ENCODE measurements at places on chromosomes 6 and 20.

- no peak for DNase-seq
Observed at GRCh38 chr6:157401734-157402338, 20.8 kb downstream of the ZDHHC14 start.

DNA sequence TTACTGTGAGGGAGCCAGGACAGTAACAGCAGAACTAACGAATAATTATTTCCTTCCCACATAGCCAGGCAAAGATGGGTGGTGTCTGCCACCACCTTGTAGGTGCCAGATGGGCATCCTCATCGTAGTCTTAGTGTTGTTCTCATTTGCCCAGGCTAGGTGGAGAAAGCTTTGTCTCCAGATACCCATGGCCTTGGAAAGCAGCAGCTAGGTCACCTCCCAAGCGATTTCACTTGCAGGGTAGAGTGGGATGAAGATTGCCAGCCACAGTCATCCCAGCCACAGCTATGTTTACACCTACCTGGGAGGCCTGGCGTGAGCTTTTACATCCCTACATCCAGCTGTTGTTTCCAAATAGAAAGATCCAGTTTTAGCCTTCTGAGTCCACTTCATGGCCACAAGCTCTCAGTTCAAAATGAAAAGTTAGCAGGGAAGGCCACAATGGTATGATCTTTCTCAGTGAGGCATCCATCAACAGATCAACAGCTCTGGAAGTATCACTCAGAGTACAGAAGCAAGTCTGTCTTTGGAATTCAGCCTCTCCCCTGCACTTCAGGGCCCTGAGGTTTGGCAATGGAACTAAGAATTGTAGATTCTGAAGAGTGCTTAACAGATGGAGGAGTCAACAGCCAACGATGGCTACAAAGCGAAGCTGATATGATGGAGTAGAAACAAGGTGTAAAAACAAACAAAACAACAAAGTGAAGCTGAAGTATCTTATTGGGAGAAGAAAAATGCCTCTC lies 11.0 kb upstream of the SNRPC start:
- no peak for DNase-seq

GRCh38 chr6:139713900-139714506 lies 339.6 kb upstream of the CITED2 start:
- no peak for DNase-seq

DNA sequence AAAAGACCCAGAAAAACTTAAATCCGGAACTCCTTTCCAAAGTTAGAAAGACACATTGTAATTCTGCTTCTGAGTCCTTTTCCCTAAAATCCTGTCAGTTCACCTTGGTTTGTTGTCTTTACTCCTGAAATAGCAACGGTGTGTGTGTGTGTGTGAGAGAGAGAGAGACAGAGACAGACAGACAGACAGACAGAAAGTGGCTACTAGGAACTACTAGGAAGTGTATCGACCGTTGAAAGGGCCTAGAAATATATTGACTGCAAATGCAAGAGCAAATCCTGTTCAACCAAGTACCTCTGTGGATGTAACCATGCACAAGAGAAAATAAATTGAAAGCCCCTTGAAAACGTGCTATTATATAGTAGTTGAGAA lies 100.0 kb upstream of the MLIP start:
- DNase-seq, result no peak

- no peak for DNase-seq
Observed at GRCh38 chr20:41507851-41508250, 110.3 kb downstream of the CHD6 start.

GRCh38 chr20:20331156-20331555 lies 36.7 kb upstream of the INSM1 start:
- DNase-seq, result no peak

GRCh38 chr6:143964674-143965081 lies 43.4 kb downstream of the PLAGL1 start:
- no peak for DNase-seq

GRCh38 chr20:14093652-14094051 lies 98.3 kb downstream of the MACROD2 start:
- DNase-seq, result no peak

DNA sequence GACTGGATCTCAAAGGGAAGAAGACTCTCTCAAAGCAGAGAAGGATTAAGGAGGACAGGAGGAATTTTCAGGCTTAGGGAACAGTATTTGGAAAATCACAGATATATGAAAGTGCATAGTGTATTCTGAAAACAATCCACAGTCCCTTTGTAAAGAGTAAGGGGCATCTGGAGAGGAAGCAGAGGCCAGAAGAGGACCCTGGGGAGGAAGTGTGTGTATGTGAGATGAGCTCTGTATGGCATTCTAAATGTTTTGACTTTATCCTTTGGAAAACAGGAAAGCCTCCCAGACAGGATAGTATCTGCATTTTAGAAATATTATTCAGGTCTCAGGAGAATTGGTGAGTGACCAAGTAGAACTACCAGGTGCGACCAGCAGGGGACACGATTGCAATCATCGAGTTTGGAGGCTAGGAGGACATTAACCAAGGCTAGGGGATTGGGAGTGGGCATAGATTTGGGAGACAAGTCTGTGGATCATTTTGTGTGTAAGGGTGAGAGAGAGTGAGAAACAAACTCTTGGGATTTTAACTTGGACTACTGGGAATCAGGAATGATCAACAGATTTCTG lies 38.3 kb upstream of the FAM184A start:
- DNase-seq, result no peak

GRCh38 chr6:165701005-165701404 lies 38.0 kb upstream of the PDE10A start:
- DNase-seq, result no peak

DNA sequence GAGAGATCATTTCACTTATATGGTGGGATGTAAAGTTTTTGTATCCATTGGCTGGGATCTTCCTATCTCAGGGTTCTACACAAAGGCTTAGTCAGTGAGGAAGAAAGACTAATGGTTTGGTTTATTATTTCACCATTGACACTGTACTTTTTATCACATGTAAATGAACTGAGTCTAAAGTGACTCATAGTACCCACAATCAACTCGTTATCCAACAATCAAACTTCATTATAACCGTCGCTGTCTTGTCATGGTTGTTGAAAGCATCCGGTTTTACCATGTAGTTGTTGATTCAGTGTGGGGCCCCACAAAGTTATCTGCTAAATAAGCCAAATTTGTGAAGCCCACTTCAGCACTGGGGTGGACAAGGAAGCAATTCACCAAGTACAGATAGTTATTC lies 55.8 kb upstream of the MTRF1L start:
- no peak for DNase-seq

DNA sequence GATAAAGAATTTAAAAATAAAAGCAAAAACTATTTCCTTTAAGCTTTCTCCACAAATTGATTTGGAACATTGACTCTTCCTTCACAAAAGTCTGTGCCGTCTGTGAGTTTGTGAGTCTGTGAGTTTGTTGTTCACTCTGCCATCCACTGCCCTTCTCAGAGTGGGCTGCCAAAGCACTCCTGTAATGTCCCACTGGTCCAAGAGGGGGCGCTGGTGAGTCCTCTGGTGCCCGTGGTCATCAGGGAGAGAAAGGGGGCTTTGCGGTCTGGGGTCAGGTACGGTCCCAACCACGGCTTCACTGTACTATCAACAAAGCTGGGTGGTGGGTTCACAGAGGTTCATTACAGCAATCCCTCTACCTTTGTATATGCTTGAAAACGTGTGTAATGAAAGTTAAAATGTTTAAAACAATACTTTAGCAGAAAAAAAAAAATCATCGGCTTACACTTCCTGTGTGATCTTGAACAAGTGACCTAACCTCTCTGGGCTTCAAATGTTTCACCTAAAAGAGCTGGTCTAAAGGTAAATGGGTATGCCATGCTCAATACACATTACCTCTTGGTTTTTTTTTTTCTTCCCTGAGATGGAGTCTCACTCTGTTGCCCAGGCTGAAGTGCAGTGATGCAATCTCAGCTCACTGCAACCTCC lies 5.6 kb upstream of the ANKRD60 start:
- DNase-seq, result no peak

- no peak for DNase-seq
Observed at GRCh38 chr20:46695892-46696291, 6.6 kb upstream of the TP53RK start.

- DNase-seq, result no peak
Observed at GRCh38 chr6:29750709-29751108, 27.5 kb downstream of the HLA-F start.

GRCh38 chr6:28537509-28538140 lies 11.9 kb downstream of the GPX5 start:
- DNase-seq, result peak; percentile 23

DNA sequence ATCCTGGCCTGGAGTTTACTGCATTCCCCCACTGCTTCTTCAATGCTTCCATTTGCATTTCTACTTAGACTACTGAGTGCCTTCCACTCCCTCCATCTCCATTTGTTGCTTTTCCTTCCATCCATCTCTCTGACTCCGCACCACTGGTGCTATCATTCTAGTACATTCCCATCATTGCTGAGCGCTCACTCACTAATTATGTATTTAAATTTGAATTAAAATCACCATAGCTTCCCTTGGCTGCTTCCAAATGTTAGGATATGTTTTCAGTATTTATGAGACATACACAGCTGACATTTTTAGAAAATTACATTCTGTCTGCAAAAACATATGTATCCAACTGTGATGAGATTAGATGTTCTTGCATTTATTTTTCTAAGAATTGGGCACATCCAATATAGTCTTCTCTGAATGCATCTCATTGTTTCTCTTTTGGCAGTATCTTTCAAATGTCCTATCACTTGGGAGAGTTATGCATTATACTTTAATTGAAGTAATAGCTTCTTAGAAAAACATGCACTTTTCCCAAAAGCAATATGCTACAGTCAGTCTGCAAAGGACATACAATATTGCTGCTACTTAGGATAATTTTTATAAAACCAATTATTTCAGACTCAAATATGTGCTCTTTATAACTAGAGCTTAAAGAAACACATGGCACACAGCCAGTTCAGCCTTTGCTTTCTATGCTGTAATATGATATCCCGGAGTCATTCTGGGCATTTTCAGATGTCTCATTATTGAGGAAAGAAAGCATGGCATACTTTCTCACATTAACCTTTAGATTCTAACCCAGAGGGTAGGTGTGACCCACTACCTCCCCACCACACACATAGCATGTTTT lies 12.1 kb upstream of the COL21A1 start:
- DNase-seq, result no peak

GRCh38 chr6:12483712-12484111 lies 193.6 kb downstream of the EDN1 start:
- no peak for DNase-seq

GRCh38 chr6:167678102-167679101 lies 148.3 kb upstream of the AFDN start:
- DNase-seq, result no peak

GRCh38 chr20:10573273-10573950 lies 100.4 kb downstream of the JAG1 start:
- DNase-seq, result no peak

GRCh38 chr6:156687789-156688619 lies 89.2 kb upstream of the ARID1B start:
- DNase-seq, result no peak

DNA sequence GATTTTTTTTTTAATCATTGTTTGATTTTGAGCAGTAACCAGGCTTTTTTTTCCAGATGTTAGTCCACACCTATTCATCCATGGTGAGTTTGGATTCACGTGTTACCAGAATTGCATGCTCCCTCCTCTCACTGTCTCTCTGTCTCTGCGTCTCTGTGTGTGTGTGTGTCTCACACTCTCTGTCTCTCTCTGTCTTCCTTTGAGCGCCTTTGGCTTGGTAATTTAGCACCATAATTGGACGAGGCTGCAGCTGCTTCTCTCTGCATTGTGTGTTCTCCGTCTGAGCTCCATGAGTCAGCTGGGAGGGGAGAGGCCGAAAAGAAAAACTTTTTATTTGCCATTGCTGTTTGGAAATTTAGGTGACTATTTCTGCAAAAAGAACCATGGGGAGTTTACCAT lies 3.4 kb downstream of the TFAP2B start:
- DNase-seq, result no peak

GRCh38 chr6:15511248-15512125 lies 151.3 kb downstream of the DTNBP1 start:
- no peak for DNase-seq

- no peak for DNase-seq
Observed at GRCh38 chr20:44033344-44033743, 118.7 kb downstream of the TOX2 start.

- DNase-seq, result no peak
Observed at GRCh38 chr6:133380723-133381122, 139.6 kb downstream of the EYA4 start.

DNA sequence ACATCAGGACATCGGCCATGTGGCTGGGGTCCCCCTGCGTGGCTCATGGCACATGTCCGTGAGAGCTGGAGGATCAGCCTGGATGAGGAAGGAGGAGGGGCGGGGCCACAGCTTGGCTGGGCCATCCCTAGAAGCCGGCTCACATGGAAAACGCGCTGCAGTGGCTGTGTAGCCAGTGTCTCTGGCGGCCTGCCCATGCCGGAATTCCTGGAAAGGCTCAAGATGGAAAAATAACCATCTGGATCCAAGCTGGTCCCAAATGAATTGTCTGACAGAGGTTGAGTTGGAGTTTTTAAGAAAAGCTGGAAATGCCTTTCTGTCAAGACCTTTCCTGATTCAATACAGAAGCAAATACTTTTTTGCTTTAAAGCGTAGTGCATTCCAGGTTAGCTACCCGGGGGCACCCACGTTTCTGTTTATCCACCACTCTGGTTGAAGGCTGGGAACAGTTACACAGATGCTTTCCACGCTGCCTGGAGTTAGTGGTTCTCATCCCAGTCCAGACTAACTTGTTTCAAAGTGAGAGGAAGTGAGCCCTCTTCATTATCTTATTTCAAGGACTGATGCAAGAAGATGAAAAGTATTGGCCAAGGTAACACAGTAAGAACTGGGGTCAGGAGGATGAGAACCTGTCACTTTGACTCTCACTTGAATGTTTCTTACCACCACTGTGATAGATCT lies 99.0 kb downstream of the GMPR start:
- no peak for DNase-seq
